ENCODE measurements at places on chromosomes 13 and 19. TPM values are rescaled to one million over a fixed set of nuclear protein-coding genes. Genes with fewer than 3 reads are reported as not detected.
A peak's percentile ranks its signal among the peaks of the same experiment; 100 is the strongest.

TNFSF9 gene
- total RNA-seq, result 2.3 TPM

DNA sequence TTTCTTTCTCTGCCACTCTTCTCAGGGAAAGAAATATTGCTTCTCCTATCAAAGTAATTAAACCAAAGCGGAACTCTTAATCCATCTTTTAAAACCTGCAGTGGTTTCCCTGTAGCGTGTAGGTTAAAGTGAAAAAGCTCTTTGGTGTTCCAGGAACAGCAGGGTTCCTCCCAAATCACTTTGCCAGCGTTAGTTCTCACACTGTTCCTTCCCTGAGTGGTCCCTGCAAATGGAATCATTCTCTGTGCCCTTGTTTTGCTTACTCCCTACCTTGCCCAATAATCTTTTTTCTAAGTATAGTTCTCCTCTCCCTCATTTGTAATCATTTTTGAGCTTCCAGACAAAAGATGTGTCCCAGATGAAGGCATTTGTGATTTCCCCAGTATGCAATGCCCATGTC lies 207.5 kb downstream of the HS6ST3 start:
- H3K4me3 ChIP-seq, result no peak overlapping the region
- no peaks in the 10 kb centered on the region for H3K36me3 ChIP-seq
- no peak overlapping the region for H3K27ac ChIP-seq
- H3K27me3 ChIP-seq, result no peaks in the 10 kb centered on the region

GRCh38 chr19:2446381-2446780 lies 10.4 kb downstream of the LMNB2 start:
- DNase-seq, result peak; percentile 43
- peaks cover 10% of the 10 kb centered on the region for H3K4me1 ChIP-seq
- peak overlapping the region; percentile 80 for H3K27ac ChIP-seq
- H3K36me3 ChIP-seq, result peaks cover 11% of the 10 kb centered on the region
- H3K27me3 ChIP-seq, result no peaks in the 10 kb centered on the region

DNA sequence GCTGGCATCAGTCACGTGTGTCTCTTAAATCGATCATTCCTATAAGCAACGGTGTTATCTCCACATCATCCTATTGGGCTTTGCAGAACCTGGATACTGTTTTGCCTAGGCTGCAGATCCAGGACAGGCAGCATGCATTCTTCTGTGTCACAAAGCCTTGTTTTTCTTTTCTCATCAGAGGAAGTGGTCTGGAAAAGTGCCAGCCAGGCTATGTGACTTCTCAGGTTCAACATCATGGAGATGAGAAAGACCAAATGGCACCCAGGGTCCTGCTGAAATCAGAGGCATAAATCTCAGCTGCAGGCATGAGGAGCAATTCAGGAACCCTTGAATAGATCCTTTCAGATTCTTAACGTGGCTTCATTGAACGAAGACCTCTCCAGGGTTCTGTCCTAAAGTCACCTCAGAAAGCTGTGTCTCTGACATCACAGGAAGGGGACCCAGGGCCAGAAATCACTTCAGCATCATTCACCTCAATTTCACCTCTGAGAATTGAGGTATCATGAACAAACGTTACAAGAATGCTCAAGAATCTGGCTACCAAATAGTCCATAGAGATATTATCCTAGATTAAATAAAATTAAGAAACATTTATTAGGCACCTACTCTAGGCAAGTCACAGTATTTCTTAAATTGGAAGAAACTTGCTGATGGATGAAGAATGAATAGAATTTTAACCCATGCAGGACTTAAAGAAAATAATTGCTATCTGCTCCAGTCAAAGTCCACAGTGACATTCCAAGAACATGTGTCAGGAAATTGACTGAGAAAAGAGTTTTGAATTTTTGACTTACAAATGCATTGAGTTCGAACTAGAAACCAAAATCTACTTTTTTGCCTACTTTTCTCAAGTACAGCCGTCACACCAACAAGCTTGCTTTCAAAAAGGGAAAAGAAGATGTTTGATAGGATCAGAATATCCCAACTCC lies 124.1 kb downstream of the COG6 start:
- DNase-seq, result no peak
- no peaks in the 10 kb centered on the region for H3K27me3 ChIP-seq
- peaks cover 47% of the 10 kb centered on the region for H3K4me1 ChIP-seq
- H3K27ac ChIP-seq, result peak overlapping the region; percentile 65

DNA sequence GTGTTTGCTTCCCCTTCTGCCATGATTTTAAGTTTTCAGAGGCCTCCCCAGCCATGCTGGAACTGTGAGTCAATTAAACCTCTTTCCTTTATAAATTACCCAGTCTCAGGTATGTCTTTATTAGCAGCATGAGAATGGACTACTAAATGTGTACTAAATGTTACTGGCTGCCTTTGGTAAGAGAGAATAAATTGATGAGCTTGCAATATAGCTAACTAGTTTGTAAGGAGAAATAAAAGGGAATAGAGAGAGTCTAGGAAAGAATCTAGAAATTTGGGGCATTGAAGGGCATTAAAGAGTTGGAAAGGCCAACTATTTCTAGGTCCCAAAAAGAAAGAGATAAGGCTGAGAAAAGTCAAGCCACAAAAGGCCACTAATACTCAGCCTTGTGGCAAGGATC lies 5.5 kb upstream of the SOHLH2 start:
- no peaks in the 10 kb centered on the region for H3K4me1 ChIP-seq
- H3K27ac ChIP-seq, result no peak overlapping the region
- no peak overlapping the region for H3K4me3 ChIP-seq
- H3K36me3 ChIP-seq, result peaks cover 1% of the 10 kb centered on the region

DNA sequence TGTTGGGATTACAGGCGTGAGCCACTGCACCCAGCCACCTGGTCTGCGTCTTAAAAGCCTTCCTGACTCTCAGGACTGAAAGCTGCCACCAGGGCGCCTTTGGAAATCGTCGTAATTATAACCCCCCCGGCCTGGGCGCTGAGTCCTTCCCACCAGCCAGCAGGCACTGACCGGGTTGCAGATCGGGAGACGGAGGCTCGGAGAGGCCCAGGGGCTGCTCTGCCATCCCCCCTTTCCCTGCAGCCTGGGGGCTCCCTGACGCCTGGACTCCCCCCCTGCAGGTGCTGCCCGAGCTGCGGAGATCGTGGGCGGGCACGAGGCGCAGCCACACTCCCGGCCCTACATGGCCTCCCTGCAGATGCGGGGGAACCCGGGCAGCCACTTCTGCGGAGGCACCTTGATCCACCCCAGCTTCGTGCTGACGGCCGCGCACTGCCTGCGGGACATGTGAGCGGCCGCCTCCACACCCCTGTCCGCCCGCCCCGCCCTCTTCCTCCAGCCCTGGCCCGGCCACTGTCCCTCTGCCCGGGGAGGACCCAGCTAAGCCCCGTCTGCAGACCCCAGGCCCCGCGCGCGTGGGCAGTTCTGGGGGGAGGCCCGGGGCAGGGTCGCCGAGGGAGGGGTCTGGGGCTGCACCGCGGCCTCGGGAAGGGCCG lies 2.5 kb downstream of the PRTN3 start:
- H3K36me3 ChIP-seq, result no peaks in the 10 kb centered on the region
- no peak overlapping the region for H3K27ac ChIP-seq
- no peak overlapping the region for H3K4me3 ChIP-seq
- peaks cover 3% of the 10 kb centered on the region for H3K4me1 ChIP-seq
- no peak for DNase-seq

DNA sequence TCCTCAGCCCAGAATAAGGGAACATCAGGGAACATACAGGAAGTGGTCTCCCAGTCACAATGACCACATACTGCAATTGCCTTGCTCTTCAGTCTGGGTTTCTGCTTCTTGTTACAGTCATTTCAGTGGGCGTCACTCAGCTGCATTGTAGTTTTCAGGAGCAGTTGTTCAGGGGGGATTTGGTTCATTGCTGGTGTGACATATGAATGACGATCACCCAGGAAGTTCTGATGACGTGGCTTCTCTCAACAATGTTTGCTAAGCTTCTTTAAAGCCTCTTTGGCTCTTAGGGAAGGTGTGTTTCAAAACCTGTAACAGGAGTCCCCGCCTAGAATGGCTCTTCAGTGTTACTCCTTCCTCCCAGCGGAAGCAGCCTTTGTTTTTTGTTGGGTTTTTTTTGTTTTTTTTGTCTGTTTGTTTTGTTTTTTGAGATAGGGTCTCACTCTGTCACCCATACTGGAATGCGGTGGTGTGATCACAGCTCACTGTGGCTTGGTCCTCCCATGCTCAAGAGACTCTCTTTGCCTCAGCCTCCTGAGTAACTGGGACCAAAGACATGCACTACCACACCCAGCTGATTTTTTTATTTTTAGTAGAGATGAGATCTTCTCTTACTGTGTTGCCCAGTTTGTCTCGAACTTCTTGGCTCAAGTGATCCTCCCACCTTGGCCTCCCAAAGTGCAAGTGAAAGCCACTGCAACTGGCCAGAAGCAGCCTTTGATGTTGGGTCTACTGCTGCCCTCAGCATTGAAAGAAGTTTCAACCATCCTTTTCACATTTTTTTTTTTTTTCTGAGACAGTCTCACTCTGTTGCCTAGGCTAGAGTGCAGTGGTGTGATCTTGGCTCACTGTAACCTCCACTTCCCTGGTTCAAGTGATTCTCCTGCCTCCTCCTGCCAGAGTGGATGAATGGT lies 1.4 kb upstream of the SCEL start:
- no peaks in the 10 kb centered on the region for H3K4me1 ChIP-seq
- H3K27me3 ChIP-seq, result peaks cover 9% of the 10 kb centered on the region
- no peak for DNase-seq
- H3K27ac ChIP-seq, result no peak overlapping the region
- no peak overlapping the region for H3K4me3 ChIP-seq
- no peaks in the 10 kb centered on the region for H3K36me3 ChIP-seq

GRCh38 chr19:11699931-11700794 lies 38.6 kb downstream of the ZNF823 start:
- H3K27ac ChIP-seq, result no peak overlapping the region
- H3K4me1 ChIP-seq, result no peaks in the 10 kb centered on the region
- no peaks in the 10 kb centered on the region for H3K36me3 ChIP-seq

ALOX5AP gene
- total RNA-seq, result 17.4 TPM

- H3K27ac ChIP-seq, result no peak overlapping the region
- no peaks in the 10 kb centered on the region for H3K27me3 ChIP-seq
- H3K36me3 ChIP-seq, result peaks cover 45% of the 10 kb centered on the region
Observed at GRCh38 chr19:12730064-12730463, 4.4 kb downstream of the TRIR start.

DNA sequence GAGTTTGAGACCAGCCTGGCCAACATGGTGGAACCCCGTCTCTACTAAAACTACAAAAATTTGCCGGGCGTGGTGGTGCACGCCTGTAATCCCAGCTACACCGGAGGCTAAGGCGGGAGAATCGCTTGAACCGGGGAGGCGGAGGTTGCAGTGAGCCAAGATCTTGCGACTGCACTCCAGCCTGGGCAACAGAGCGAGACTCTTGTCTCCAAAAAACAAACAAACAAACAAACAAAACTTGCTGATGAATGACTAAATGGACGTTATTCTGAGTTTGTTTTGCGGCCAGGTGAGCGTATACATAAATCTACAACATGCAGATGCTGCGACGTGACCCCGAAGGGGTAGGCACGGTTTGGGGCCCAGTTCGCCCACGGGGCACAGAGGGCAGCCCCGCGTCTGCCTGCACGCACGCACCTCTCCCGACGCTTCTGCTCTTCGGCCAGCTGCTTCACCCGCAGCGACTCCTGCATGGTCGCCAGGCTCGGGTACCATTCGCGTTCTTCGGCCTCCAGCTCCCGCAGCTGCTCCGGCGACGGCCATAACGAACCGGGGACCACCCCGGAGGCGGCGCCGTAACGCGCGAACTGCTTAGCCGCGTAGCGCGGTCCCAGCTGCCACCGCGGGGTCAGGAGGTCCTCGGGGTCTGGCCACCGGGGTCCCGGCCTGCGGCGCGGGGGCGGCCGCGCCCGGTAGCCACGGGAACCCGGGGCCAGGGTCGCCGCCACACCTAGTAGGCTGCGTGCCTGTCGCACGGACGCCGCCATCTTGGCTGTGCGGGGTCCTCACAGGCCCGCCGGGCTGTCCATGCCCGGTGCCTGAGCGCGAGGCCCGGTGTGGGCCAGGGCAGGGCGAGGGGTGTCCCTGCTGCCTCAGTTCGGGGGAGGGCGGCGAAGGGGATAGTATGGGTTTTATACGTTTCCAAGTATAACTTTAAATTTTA lies at the start of gene GADD45GIP1:
Gene GADD45GIP1 (minus strand): TSS at position 778 of the 943 bp plus-strand sequence. CDS start 11 bp downstream, at position 767.
- H3K27me3 ChIP-seq, result no peaks in the 10 kb centered on the region
- peaks cover 30% of the 10 kb centered on the region for H3K4me1 ChIP-seq
- H3K27ac ChIP-seq, result peak within 1 kb of the TSS; percentile 96

ERICH6B gene
- total RNA-seq, result not detected

DNA sequence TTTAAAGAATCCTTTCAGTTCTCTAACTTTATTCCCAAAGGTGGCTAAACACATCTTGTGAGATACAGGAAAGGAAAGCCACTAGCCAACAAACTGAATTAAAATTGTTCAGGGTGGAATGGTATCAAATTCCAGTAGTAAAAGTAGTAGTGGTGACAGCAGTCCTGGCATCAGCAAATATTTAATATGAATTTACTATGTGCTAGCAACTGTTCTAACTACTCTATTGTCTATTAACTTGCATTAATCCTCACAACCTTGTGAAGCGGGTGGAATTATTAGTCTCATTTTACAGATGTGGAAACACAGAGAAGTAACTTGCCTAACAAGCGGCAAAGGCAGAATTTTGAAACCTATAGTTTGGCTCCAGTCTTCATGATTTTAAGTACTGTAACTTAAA lies 130.1 kb downstream of the KLF12 start:
- H3K27me3 ChIP-seq, result no peaks in the 10 kb centered on the region
- H3K27ac ChIP-seq, result no peak overlapping the region
- peaks cover 38% of the 10 kb centered on the region for H3K4me1 ChIP-seq
- H3K4me3 ChIP-seq, result no peak overlapping the region

AMER2 gene
- not detected for total RNA-seq

All from activated naive CD8-positive, alpha-beta T cell treated with anti-CD3 and anti-CD28 coated beads for 36 hours (primary cell).